ENCODE measurements at places on chromosomes 4 and X. TPM values are rescaled to one million over a fixed set of nuclear protein-coding genes. Genes with fewer than 3 reads are reported as not detected.

GRCh38 chrX:10841579-10841978, 221.2 kb upstream of the MID1 start:
- peak; percentile 58 for DNase-seq

- peak; percentile 24 for DNase-seq
Observed at GRCh38 chrX:21873063-21873775, 17.4 kb downstream of the YY2 start.

- DNase-seq = no peak
Observed at GRCh38 chr4:42464550-42465094, 67.3 kb downstream of the SHISA3 start.

DNA sequence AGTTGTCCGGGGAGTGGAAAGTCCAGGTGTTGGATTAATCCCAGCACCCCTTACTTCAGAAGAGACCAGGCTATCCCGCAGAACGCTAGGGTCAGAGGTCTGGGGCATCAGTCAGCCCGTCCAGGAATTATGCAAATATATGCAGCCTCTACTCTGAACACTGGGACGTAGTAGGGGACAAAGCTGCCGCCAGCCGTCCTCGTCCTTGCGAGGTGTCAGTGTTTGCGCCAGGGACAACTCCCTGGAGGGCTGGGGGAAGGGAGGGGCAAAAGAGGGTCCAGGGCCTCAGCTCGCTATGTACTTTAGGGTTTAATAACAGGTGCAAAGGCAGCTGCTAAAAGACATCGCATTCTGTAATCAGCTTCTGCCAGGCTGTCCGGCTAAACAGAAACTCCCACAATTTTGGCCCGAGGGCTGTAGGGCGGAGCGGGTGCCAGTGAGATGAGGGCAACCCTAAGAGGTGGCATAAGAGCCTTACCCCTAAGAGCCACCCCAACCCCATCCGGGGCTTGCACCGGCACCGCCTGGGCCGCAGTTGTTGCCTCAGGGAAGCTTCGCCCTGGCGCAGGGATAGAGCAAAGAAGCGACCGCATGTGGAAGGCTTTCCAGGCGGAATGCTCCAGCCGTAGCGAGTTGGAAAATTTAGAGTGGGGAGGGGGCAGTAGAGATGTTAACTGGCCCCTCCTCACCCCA, 8.4 kb downstream of the HAND2 start:
- DNase-seq = no peak

DNA sequence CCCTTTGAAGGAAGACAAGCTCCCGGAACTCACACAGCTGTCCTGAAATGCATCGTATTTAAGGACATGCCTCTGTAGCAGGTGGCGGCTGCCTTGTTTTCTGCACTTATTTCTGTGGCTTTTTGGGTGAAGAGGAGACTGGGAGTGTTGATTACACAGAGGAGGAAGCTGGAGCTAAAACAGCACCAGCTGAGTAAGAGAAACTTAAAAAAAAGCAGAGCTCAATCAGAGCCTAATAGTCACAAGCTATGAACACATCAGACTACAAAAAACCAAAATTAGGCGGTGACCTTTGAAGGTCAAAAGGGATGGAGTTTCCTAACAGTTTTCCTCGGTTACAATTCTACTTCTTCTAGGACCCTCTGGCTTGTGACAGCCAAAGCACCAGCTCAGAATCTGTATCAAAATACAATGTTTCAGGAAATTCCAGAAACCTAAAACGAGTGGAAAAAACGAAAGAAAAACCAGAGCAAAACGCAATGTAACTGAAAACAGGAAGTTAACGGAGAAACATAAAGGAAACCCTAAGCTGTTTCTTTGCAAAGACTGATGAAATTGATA, 13.5 kb downstream of the PRKX start:
- no peak for DNase-seq

- DNase-seq = no peak
Observed at GRCh38 chrX:15465896-15466651, 27.1 kb downstream of the PIR start.

DNA sequence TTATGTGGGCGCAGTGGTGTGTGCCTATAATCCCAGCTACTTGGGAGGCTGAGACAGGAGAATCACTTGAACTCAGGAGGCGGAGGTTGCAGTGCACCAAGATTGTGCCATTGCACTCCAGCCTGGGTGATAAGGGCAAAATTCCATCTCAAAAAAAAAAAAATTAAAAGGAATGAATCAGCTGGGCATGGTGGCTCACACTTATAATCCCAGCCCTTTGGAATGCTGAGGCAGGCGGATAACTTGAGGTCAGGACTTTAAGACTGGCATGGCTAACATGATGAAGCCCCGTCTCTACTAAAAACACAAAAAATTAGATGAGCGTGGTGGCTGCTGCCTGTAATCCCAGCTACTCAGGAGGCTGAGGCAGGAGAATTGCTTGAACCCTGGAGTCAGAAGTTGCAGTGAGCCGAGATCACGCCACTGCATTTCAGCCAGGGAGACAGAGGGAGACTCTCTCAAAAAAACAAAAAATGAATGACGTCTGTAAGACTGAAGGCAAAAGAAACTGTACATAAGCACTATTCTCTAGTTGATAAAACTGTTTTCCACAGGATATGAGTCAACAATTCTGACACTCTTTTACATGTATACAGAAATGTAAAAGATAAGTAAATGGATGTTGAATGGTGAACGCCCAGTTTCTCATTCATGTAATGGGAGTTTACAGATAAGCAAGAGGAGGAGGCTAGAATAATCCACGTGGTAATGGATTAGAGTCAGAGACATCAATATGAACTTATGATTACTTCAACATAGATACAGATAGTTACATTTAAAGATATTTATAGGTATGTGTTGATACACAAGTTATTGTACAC, 22.2 kb downstream of the CENPC start:
- peak; percentile 65 for DNase-seq

TRIM60 gene
- total RNA-seq = not detected

TGIF2LX gene
- total RNA-seq = not detected

TBL1X gene
- total RNA-seq = 22.1 TPM

GPR50 gene
- not detected for total RNA-seq

CENPVL2 gene
- total RNA-seq = not detected

NDST3 gene
- total RNA-seq = not detected

MTMR8 gene
- total RNA-seq = 1.0 TPM
